ENCODE measurements at places on chromosomes 12 and 14.

GRCh38 chr14:26199096-26199495 is 398.7 kb downstream of the NOVA1 start:
- DNase-seq, result no peak

DNA sequence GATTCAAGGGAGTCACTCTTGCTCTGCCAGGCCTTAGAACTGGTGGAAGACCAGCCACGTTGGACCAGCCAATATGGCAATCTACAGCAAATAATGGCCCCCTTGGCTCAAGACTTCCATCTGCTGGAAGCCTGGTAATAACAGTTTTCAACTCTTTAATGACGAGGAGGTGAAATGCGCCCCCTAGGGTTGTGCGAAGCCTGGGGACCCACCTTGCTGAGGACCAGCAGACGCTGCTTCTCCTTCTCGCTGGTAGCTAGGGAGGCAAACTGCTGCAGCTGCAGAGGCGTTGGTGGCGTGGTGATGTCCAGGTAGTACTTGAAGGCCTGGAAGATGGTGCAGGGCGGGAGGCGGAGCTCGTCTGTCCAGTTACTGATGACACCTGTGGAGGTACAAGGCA is 41.5 kb upstream of the FBXO21 start:
- DNase-seq, result no peak

GRCh38 chr14:61524211-61524806 is 171.0 kb upstream of the HIF1A start:
- no peak for DNase-seq

GRCh38 chr12:30928356-30929244 is 2.1 kb downstream of the TSPAN11 start:
- no peak for DNase-seq

- DNase-seq, result no peak
These were observed 151.4 kb downstream of the SSPN start for GRCh38 chr12:26346736-26347135.

All from anterior cingulate cortex (tissue), 58 donors.